Epithelial cell of proximal tubule (primary cell): ENCODE measurements at places on chromosomes 3 and 15. TPM values are rescaled to one million over a fixed set of nuclear protein-coding genes. Genes with fewer than 3 reads are reported as not detected.

DNA sequence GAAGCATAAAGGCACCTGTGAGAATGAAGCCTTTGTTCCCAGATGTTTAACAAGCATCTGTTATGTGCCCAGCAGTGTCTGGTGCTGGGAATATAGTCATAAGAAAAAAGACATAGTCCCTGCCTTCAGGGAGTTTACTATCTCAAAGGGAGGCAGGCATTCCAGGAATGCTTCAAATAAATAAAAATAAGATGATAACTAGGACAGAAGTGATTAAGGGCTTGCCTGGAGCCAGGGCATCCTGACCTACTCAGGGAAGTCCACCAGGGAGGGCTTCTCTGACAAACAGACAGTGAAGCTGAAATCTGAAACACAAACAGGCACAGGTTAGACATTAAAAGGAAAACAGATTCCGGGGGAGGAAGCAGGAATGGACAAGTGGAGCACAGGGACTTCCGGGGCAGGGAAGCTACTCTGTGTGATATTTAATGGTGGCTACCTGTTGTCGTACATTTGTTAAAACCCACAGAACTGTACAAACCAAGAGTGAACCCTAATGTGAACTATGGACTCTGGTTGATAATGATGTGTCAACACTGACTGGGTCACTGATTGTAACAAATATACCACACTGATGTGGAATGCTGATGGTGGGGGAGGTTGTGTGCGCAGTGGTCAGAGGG, 53.3 kb downstream of the ITGB5 start:
- no peak for DNase-seq

DNA sequence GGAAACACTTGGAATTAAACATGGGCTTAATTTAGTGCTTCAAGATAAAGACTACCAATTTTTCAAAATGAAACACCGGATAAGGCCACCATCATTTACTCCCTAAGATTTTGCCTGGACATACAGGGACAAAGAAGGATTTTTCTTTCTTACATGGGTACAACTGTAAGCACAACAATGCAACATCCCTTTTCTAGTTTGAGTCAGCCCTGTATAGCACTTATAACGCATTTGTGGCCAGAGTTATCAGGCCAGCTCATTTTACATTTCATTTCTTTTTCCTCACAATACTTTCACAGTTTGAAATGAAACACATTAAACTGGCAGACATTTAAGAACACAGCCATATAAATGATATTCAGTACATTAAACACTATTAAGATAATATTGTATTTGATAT, 9.8 kb upstream of the SUCNR1 start:
- no peak for DNase-seq

GRCh38 chr3:158700559-158700958, 28.1 kb upstream of the LXN start:
- no peak for DNase-seq

The SLC24A5 gene
- total RNA-seq: not detected in 2 replicates

The SH2D7 gene
- total RNA-seq: not detected in 2 replicates

- DNase-seq: peak; percentile 44
Measured at GRCh38 chr3:196778755-196779154, 39.1 kb downstream of the PAK2 start.
